Activated naive CD4-positive, alpha-beta T cell treated with anti-CD3 and anti-CD28 coated beads, Interleukin-2, amount 10 ng/mL, durations not matched to agents 5 hours and 36 hours (primary cell): ENCODE measurements at places on chromosomes 5 and 9. TPM values are rescaled to one million over a fixed set of nuclear protein-coding genes. Genes with fewer than 3 reads are reported as not detected.

NFIB gene
- total RNA-seq, result not detected

CAMK4 gene
- 131 TPM for total RNA-seq

CSNK1A1 gene
- 154 TPM for total RNA-seq

SLC36A1 gene
- 5.7 TPM for total RNA-seq

GRM6 gene
- total RNA-seq, result not detected

C5orf58 gene
- not detected for total RNA-seq

SPATA6L gene
- 0.33 TPM for total RNA-seq

IL4 gene
- 0.55 TPM for total RNA-seq

NNT gene
- total RNA-seq, result 92.3 TPM

ZNF658 gene
- 4.7 TPM for total RNA-seq

TAF11L12 gene
- total RNA-seq, result not detected

NUP188 gene
- total RNA-seq, result 83.7 TPM

GTF2H2C gene
- total RNA-seq, result 32.4 TPM

CCDC187 gene
- total RNA-seq, result 0.08 TPM

SHC3 gene
- not detected for total RNA-seq

RNF180 gene
- total RNA-seq, result not detected

SLC35D2 gene
- total RNA-seq, result 16.0 TPM

CCL27 gene
- not detected for total RNA-seq

ANXA2R gene
- 31.9 TPM for total RNA-seq

SPINK13 gene
- total RNA-seq, result not detected

JMY gene
- total RNA-seq, result 6.8 TPM

PAEP gene
- total RNA-seq, result not detected

CYLC2 gene
- total RNA-seq, result not detected

VCAN gene
- total RNA-seq, result not detected

CNTLN gene
- 0.53 TPM for total RNA-seq

PLCXD3 gene
- not detected for total RNA-seq

TEK gene
- not detected for total RNA-seq

PIGO gene
- 23.4 TPM for total RNA-seq

PCDHA7 gene
- total RNA-seq, result not detected

ENTPD8 gene
- total RNA-seq, result not detected

SLC6A19 gene
- total RNA-seq, result not detected

UHRF2 gene
- total RNA-seq, result 77.0 TPM

BTNL8 gene
- total RNA-seq, result not detected

SLC27A6 gene
- not detected for total RNA-seq

RPL37 gene
- 2,413 TPM for total RNA-seq

IL3 gene
- not detected for total RNA-seq

XRCC4 gene
- total RNA-seq, result 8.1 TPM
